ENCODE measurements at places on chromosomes 1 and 21.
A peak's percentile ranks its signal among the peaks of the same experiment; 100 is the strongest.

GRCh38 chr1:11629184-11630016, 24.8 kb downstream of the FBXO2 start:
- DNase-seq: no peak

DNA sequence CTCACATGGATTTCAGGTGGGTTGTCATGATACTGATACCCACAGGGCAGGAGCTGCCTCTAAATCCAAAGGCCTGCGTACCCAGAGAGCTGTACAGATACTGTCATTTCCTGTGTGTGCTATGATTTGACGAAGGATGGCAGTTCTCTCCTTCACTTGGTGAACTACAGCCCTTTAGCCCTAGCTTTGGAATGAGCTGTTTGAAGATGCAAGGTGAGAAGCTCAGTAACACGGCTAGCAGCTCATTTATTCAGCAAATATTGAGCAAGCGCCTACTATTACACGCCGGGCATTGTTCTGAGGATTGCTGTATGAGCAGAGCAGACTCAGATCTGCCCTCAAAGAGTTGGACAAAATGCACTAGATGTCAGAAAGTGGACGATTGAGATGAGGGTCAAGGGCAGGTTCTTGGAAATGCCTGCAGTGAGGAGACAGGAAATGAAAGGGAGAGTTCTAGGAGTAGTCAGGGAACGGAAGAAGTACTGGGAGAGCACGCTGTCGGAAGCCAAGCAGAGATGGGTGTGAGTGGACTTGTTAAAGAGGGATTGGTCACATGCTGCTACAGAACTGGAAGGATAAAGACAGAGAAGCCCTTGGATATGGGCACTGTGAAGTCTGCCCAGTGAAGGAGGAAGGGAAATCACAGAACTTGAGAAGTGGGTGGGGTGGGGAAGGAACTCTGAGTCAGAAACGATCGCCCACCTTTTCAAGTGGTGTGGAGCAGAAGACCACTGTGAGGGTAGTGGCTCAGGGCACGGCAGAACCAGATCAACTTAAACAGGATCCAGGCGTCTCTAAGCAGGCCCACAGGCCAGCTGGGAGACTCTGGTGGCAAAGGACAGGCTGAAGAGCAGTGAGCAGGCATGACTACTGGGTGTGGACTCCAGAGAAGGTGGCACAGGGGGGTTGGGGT, 7.1 kb downstream of the PTGFRN start:
- no peak for DNase-seq

DNA sequence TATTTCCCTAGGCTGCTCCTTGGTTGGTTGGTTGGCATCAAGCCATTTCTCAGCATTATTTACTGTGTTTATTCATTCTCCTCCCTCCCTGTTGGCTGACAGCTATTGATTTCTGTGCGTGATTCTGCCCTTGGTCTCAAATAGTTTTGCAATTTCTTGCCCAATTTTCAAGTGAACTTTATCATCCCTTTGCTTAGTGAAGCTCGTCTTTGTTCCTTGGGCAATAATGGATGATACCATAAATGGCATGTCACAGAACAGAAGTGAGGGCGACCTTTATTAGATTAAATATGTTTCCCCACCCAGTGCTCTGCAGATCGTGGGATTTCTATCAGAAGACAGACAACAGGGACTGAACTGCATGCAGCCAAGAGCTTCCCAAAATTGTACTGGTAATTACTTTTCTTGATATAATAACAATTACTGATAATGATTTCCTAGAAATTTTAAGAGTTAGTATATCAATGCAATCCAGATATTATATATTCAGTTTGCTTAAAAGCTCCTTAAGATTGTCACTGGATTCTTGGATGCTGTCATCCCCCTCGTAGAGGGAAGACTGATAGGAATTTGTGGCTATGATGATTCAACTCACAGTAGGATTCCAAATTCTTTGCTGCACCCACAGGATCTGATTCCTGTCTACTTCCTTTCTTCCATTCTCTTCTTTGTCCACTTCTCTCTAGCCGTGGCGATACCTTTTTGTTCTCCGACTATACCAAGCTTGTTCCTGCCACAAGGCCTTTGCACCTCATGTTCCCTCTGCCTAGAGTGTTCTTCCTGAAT, 122.1 kb upstream of the KAZN start:
- DNase-seq: no peak

GRCh38 chr1:9009438-9010370, 16.5 kb downstream of the SLC2A7 start:
- peak; percentile 36 for DNase-seq

- no peak for DNase-seq
Measured at GRCh38 chr1:22472596-22472995, 20.9 kb downstream of the ZBTB40 start.

Data from HuH-7.5 (cell line).